ENCODE measurements at places on chromosomes 11 and 22.

DNA sequence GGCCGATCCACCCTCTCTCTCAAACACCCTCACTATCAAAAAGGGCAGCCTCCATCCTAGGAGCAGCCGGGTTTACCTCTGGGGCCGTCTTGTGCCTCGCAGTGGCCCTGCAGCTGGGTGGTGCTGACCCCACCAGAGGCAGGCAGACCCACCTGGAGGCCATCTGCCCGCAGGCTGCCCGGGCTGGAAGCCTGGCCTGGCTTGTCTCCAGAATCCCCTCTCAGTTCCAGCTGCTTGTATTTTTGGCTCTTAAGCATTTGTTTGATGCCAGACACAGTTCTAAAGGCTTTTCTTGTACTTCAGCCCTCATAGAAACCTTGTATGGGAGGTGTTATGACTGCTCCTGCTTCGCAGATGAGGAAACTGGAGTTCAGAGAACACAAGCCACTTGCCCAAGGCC, 4.2 kb upstream of the NFAM1 start:
- no peak for DNase-seq

DNA sequence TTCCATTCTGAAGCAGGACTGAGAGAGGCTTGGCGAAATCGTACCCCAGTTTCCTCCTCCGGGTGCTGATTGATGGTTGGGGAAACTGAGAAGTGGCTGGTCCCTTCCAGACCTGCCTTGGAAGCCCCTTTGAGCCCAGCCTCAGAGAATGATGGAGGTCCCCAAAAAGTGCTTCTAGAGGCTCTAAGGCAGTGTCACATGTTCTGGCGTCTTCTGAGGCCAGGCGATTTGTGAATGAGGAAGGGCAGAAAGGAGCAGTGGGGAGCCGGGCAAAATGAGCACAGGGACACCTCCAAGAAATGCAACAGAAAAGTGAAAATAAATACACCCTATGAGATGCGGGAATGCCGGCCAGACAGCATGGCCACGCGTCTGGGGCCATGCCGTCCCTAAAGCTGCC, 1.0 kb upstream of the LIF start:
- DNase-seq: no peak

GRCh38 chr11:65055538-65055937, 2.8 kb downstream of the NAALADL1 start:
- DNase-seq: no peak

GRCh38 chr11:47506795-47507562, 46.0 kb downstream of the CELF1 start:
- no peak for DNase-seq

DNA sequence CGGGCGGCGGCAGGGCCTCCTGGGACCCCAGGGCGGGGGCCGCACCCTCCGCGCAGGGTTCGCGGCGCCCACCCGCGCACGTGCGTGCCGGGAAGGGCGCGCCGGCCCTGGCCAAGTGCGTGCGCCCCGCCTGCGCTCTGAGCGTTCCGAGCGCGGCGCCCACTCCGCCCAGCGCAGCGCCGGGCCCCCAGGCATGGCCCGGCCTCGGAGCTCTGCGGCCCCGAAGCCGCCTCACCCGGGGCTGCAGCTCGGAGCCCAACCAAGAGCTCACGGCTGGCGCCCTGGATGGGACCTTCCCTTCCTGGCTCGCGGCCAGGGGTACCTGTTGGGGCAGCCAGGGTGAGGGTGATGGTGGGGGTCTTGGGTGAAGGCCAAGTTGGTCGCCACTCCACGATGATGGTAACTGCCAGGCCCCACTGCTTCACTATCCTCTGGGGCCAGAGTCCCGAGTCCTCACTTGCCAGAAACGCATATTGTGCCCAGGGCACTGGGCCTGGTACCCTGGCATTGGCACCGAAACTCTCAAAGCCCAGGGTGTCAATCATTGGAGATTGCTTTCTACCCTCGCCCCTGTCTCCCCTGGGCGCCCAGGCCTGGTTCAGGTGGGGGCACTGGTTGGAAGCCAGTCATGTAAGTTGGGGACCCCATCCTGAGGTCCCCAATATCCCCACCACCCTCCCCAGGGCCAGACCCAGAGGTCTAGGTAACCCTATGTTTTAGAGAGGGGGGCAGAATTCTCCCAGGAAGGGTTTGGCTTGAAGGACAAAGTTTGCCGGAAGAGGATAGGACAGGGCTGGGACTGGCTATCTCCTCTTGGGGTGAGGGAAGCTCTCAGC, 882 bp downstream of the ANO1 start:
- DNase-seq: no peak

DNA sequence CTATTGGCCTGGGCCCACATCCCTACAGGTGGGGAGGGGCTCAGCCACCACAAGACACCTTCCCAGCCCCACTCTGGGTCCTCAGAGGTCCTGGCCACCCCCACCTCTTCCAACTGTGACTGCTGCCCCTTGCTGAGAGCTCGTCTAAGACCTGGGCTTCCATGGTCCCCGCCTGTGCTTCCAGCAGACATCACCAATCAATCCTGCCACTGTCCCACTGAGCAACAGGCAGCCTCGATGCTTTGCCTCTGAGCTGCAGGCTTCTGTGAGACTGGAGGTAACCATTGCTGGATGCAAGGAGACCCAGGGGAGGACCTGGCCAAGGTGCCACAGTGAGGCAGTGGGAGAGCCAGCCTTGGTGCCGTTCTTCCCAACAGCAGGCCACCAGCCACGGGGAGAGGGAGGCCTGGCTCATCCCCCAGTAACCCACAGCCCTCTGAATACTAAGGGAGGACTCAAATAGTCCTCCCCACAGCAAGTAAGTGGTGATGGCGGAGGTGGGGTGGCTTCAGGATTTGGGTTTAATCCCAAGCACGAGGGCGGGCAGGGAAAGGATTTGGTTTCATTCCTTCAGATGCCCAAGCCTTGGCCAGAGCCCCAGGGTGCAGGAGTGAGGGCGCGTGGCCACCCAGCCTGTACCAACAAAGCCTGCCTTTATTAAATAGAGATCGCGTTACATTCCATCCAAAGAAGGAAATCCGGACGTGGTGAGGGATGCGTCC, 5.5 kb upstream of the FADS3 start:
- no peak for DNase-seq

- no peak for DNase-seq
Measured at GRCh38 chr11:12668166-12668565, 6.1 kb upstream of the TEAD1 start.

GRCh38 chr11:65429724-65430405, 7.3 kb downstream of the NEAT1 start:
- DNase-seq: peak; percentile 92

DNA sequence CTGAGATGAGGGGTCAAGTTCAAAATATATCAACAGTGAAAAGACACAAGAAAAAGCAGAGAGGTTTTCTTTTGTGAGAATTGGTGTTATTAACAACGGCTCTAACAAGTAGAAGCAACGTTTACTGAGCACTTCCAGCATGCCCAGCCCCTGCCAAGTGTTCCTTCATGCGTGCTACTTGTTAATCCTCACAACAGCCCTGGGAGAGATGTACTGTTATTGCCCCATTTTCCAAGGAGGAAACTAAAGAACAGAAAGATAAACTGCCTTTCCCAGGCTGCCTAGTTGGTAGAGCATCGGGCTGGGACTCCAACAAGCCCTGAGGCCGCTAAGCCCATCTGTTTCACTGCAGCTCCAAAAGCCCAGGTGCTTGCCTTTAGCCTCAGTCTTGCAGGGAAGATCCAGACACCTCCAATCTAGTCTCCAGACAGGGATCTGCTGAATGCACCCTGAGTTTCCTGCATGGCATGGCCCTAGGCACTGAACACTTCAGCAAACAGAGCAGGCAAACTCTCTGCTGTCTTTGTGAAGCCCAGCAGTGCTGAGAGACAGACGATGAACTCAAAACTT, 25.5 kb downstream of the SPATA19 start:
- no peak for DNase-seq

- DNase-seq: peak; percentile 78
Measured at GRCh38 chr11:122633219-122633829, 22.2 kb upstream of the UBASH3B start.

DNA sequence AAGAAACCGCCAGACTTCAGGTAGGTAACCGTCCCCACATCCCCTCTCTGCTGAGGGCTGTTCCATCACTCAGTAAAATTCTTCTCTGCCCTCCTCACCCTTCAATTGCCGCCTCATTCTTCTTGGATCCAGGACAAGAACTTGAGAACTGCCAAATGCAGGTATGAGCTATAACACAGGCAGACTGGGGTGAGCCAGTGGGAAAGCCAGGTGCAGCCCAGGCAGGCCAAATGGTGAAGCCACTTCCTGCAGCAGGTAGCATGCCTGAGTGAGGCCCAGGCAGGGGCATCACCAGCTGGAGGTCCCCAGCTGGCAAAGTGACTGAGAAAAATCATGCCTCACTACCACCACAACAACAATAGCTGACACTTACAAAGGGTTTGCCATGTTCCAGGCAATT, 22.4 kb upstream of the API5 start:
- no peak for DNase-seq

DNA sequence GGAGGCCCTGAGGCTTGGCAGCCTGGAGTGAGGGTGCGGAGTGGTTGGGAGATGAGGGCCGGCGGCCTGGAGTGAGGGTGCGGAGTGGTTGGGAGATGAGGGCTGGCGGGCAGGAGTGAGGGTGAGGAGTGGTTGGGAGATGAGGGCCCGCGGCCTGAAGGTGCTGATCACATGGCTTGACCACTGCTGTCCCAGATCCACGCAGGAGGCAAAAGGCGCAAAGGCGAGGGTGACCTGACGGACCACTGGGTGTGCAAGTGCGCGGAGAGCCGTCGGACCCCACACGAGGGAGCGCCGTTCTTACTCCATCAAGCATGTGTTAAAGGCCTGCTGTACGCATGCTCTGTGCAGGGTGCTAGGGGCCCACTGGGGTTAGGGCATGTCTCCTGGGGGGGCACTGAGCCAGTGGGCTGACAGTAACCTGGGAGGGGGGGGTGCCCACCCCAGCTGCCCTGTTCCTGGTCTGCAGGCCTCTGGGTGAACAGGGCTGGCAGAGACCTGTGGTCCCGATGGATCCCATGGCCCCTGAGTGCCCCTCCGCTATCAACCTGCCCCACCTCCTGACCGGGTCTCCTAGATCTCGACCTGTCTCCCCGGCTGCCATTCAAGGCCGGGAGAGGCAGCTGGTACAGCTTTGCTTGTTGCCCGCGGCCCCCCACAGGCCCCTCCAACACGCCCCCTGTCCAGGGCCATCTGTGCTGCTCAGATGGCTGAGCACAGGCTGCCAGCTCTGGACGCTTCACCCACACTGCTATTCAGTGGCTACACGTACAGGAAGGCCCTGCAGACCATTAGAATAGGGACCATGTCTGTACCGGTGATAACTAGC, 21.1 kb downstream of the MRGPRD start:
- DNase-seq: no peak

DNA sequence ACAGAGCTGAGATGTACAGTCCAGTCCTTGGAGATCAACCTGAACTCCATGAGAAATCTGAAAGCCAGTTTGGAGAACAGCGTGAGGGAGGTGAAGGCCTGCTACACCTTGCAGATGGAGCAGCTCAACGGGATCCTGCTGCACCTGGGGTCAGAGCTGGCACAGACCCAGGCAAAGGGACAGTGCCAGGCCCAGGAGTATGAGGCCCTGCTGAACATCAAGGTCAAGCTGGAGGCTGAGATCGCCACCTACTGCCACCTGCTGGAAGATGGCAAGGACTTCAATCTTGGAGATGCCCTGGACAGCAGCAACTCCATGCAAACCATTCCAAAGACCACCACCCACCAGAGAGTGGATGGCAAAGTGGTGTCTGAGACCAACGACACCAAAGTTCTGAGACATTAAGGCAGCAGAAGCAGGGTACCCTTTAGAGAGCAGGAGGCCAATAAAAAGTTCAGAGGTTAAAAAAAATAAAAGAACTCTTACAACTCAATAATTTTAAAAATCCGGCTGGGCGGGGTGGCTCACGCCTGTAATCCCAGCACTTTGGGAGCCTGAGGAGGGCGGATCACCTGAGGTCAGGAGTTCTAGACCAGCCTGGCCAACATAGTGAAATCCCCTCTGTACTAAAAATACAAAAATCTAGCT, 69.9 kb upstream of the RTL6 start:
- DNase-seq: peak; percentile 65

- peak; percentile 22 for DNase-seq
Measured at GRCh38 chr22:29225422-29226090, 19.9 kb downstream of the EMID1 start.

- DNase-seq: no peak
Measured at GRCh38 chr11:79287952-79288351, 152.9 kb downstream of the TENM4 start.

- peak; percentile 34 for DNase-seq
Measured at GRCh38 chr11:75174781-75175370, 24.0 kb downstream of the SLCO2B1 start.

DNA sequence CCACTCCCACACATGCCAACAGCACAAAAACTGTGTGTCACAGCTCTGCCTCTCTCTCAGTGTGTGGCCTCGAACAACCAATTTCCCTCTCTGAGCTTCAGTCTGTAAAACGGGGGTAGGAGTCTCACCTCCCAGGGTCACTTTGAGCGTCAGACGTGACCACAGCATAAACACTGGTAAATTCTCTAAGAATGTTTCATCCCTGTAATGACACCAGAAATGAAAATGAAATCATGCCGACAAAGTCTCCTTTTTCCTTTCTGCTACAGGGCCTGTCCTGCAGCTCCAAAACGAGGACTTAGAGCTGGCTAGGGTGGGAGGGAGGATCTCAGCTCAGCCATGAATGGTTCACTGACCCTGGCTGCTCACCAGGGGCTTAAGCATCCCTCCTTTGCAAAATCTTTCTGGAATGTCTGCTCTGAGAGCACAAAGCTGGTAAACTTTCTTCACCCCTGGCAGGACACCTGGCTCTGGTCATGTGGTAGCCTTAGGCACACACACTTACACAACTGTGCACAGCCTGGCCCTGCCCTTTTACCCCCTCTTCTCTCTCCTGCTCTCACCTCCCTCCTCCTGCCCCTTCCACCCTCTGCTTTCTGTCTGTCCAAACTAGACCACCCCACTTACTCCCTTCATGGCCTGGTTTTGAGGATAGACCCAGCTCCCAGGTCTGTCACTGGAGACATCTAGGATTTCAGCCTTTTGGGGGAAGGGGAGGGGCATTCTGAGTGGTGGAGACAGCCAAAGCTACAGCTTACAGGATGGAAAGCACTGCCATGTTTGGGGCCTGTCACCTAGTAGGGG, 12.3 kb upstream of the TSKU start:
- DNase-seq: peak; percentile 79

DNA sequence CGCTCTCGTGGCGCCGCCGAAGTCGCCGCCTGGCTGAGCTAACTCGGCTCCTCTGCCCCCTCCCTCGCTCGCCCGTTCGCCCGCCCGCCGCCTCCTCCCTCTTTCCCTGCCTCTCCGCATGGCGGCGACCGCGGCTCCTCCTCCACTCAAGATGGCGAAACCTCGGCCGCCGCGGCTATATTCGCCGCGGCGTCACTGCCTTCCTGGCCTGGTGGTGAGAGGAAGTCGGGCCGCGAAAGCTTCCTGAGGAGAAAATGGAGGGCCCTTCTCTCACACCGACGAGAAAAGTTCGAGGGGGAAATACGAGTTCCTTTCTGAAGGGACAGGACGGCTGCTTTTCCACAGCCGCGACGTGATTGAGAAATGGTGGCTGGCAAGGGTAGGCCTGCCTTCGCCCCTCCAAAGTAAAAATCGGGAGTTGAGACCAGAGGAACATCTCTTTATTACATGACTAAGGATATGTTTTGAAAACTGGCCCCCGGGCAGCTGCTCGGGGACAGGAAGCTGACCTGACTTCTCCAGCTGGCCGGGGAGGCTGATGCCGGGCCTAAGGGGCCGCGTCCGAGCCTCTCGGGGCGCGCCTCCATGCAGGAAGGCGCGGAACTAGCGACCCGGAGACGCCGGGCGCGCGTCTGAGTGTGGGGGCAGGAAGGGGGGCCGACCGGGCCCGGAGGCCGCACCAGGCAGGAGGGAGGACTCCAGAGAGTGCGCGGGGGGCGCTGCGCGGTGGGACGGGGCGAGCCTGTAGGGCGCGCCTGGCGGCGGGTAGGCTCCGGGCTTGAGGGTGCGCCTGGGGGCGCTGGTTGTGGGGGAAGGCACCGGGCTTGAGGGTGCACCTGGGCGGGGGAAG, at the start of gene DDX6:
TSS of gene DDX6 (minus strand) at position 54 of the 850 bp plus-strand sequence. CDS start 4,913 bp downstream, outside the sequence.
- DNase-seq: peak; percentile 89

GRCh38 chr11:69984457-69985261, 93.5 kb upstream of the ANO1 start:
- no peak for DNase-seq

All from fibroblast of pulmonary artery (primary cell).